Stimulated activated CD4-positive, alpha-beta T cell treated with anti-CD3 and anti-CD28 coated beads, Interleukin-4, amount 100 ng/mL, for 24 hours (primary cell): ENCODE measurements at places on chromosomes 5 and 9.

GRCh38 chr5:56815658-56816545 lies 553 bp downstream of the MAP3K1 start:
- peak; percentile 50 for DNase-seq

GRCh38 chr9:121285835-121286687 lies 18.1 kb downstream of the GSN start:
- no peak for DNase-seq

DNA sequence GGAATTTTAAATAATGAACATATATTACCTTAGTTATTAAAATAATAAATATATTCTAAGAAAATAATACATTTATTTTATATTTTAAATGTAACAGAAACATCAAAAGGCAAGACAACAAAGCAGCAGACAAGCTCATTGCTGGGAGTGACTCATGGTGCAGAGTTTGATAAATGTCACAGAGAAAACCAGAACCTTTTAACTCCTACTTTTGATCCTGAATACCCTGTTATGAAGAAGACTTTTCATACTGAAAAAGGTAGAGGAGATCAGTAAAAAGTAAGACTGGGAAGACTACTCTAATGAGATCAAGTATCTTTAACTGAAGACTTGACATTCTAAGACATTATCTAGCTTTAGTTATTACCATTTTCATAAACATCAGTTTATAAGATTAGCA lies 99.0 kb upstream of the GNA14 start:
- no peak for DNase-seq

DNA sequence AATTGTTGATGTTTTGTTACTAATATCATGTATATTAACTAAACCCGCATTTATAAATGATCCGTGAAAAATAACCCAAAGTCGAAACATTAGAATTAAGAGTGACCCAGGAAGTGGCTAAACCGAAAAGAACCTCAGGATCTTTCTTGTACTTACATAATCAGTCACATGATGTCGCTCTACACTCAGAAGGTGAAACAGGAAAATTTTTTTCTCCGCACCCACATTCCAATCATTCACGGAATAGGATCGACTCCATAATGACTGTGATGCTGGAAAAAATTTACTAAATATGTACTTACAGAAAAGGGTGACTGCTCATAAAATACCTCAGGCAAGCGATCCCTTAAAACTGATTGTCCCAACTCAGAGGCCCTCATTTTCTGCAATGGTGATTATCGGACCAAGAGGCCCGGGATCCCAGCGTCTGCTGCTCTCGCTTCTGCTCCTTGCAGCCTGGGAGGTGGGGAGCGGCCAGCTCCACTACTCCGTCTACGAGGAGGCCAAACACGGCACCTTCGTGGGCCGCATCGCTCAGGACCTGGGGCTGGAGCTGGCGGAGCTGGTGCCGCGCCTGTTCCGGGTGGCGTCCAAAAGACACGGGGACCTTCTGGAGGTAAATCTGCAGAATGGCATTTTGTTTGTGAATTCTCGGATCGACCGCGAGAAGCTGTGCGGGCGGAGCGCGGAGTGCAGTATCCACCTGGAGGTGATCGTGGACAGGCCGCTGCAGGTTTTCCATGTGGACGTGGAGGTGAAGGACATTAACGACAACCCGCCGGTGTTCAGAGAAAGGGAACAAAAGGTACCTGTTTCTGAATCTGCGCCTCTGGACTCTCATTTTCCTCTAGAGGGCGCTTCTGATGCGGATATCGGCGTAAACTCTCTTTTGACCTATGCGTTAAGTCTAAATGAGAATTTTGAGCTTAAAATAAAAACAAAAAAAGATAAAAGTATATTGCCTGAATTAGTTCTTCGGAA lies at the start of gene PCDHA12:
TSS of gene PCDHA12 (plus strand) at position 224 of the 981 bp plus-strand sequence. CDS start at position 389, 165 bp downstream.
- no peak for DNase-seq

- DNase-seq = no peak
Observed at GRCh38 chr5:115623658-115624057, 2.2 kb downstream of the TMED7 start.

- no peak for DNase-seq
Observed at GRCh38 chr5:88396751-88397281, 128.2 kb upstream of the TMEM161B start.

- no peak for DNase-seq
Observed at GRCh38 chr5:96340357-96340756, 92.7 kb downstream of the PCSK1 start.

GRCh38 chr5:151413800-151414199 lies 33.6 kb upstream of the SLC36A1 start:
- DNase-seq = no peak

DNA sequence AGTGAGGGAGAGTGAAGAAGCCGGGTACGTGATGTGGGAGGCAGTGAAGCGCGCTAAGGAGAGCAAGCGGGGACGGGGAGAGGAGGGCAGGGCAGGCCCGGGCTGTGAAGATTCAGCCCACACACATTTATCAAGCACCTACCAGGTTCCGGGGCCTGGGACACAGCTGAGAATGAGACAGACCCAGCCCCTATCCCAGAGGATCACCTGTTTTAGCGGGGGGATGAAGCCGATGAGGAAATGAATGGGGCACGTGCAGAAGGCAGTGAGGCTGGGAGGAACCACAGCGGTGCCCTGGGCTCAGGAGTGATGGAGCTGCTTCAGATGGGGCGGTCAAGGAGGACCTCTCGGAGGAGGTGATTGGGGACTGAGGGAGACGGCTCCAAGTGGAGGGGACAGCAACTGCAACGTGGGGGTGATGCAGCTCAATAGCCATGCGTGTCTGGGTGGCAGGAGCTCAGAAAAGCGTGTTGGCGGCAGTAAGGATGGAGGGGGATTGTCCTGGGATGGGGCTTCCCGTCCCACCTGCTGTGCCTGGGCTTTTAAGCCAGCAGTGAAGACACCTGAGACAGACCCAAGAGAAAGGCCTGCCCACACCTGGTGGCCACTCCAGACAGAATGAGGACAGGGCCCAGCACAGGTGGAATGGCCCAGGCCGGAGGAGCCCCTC lies 77.5 kb upstream of the UNC5A start:
- DNase-seq = no peak

GRCh38 chr5:86909418-86910295 lies 291.9 kb downstream of the COX7C start:
- DNase-seq = no peak

DNA sequence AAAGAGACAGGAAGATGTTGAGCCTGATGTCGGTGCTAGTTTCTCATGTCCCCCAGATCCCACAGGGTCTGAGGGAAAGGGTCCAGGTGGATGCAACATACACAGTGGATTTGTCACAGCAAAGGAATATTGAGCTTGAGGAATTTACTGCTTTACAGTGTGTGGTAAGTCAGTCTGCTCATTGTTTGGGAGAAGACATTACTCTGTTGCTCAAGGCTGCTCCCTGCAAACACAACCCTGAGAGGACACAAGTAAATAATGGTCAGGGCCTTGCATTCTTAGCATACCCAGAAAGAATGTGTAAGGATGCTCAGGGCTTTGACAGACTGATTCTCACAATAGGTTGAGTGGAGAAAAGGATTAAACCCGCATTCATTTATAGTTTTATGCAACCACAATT lies 7.3 kb upstream of the MAN2A1 start:
- no peak for DNase-seq

DNA sequence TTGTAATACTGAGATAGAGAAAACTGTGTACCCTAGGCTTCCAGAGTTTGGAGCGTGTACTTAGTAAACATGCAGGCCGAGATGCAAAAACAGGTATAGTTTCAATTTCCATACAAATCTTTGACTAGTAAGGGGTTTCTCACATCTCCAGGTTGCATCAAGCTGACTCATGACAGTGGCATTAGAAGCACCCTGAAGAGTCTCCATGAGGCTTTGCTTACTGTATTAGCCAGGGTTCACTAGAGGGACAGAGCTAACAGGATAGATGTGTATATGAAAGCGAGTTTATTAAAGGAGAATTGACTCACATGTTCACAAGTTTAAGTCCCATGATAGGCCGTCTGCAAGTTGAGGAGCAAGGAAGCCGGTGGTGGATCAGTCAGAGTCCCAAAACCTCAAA lies 275.3 kb upstream of the CDH6 start:
- no peak for DNase-seq

DNA sequence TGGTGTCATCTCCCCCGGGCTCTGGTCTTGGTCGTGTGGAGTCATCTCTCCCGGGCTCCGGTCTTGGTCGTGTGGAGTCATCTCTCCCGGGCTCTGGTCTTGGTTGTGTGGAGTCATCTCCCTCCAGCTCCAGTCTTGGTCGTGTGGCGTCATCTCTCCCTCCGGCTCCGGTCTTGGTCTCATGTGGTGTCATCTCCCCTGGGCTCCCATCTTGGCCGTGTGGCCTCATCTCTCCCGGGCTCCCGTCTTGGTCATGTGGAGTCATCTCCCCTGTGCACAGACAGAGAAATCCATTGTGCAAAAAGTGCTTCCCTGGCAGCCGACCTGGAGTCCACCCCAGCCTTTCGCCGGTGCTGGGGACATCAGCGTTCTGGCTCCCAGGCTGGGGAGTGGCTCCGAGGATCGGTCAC lies 91.1 kb upstream of the CACNA1B start:
- DNase-seq = no peak

DNA sequence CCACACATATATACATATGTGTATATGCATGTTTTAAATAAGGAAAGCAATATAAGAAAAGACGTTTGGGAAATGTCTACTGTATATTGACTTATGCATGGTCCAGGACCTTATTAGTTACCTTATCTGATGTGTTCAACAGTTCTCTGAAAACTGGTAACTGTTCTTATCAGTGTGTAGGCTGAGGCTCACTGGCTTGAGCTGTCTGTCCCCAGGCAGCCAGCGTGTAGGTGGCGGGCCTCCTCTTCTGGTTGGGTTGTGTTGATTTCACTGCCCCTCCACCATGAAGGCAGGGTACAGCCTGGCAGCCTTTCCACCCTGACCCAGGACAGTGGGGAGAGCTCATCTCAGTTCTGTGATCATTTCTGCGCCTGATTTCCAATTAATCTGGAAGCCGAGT lies 38.7 kb upstream of the SEMA4D start:
- no peak for DNase-seq

GRCh38 chr5:95007921-95008597 lies 276.8 kb downstream of the MCTP1 start:
- no peak for DNase-seq

GRCh38 chr9:78103971-78104433 lies 72.4 kb upstream of the GNAQ start:
- DNase-seq = no peak

DNA sequence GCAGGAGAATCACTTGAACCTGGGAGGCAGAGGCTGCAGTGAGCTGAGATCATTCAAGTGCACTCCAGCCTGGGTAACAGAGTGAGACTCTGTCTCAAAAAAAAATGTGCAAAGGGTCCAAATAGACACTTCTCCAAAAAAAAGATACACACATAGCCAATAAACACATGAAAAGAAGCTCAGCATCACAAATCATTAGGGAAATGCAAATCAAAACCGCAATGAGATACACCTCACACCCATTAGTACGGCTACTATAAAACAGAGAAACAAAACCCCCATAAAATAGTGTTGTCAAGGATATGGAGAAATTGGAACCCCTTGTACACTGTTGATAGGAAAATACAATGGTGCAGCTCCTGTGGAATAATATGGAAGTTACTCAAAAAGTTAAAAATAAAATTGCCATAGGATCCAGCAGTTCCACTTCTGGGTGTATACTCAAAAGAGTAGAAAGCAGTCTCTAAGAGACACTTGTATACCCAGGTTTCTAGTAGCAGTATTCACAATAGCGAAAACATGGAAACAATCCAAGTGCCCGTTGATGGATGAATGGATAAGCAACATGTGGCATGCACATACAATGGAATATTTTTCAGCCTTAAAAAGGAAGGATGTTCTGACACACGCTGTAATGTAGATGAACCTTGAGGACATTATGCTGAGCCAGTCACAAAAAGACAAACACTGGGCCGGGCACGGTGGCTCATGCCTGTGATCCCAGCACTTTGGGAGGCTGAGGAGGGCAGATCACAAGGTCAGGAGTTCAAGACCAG lies 57.2 kb upstream of the PPARGC1B start:
- DNase-seq = no peak

- DNase-seq = no peak
Observed at GRCh38 chr9:97969014-97969413, 14.1 kb upstream of the ANP32B start.

GRCh38 chr5:33195431-33196165 lies 245.2 kb upstream of the TARS1 start:
- no peak for DNase-seq

GRCh38 chr5:111926026-111926425 lies 169.0 kb upstream of the NREP start:
- DNase-seq = no peak

DNA sequence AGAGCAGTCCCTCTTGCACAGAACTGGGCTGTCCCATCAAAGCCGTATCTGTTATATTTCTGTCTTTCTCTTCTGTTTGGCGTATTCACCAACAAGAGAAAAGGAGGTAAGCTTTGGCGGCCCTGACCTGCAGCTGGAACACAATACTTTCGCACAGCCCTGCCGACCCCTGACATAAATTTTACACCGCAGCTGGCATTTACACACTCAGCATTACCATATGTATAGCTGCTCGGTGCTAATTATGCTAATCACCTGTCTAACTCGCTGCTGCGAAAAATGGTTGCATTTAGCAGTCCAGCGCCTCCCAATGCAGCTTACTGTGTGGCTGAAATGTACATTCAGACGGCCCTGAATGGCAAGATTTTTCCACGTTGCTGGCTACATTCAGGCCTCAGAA lies 20.8 kb downstream of the PTCH1 start:
- DNase-seq = no peak

DNA sequence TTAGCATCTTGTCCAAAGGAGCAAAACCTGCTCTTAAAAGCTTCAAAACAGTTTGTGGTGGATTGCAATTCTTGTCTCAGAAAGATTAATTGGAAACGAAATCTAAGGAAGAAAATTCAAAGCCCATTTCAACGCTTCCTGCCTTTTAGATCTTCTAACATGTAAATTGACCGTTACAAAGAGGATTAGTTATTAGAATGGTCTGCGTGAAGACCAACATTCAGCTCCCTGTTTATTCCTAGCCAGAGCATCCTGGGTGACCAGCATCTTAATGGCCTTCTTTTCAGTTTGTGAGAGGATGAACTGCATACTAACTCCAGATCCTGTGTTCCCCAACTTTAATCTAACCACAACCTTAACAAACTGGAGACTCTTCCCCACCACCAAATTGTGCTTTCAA lies 109.9 kb upstream of the SLC1A3 start:
- no peak for DNase-seq

- DNase-seq = no peak
Observed at GRCh38 chr9:101652601-101653175, 57.9 kb upstream of the PPP3R2 start.

GRCh38 chr5:127398508-127398907 lies 107.9 kb downstream of the MEGF10 start:
- no peak for DNase-seq

DNA sequence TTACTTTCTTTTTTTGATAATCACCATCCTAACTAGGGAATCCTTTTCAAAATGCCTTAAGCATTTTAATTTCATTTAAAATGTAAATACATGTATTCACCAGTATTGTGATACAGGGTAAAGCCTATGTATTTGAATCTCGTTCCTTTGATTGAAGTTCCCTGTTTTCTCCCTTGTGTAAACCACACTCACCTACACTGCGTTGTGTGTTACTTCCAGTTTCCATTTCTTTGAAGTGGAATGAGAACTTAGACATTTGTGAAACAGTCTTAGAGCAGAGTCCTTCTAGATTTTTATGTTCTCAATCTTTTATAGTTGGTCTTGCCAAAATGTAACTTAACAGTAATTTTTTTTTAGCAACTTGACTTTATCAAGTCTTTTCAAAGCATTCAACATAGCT lies 101.4 kb downstream of the ZNF462 start:
- no peak for DNase-seq

GRCh38 chr5:15621094-15621493 lies 121.1 kb downstream of the FBXL7 start:
- no peak for DNase-seq
